ENCODE measurements at places on chromosomes 16 and 17. TPM values are rescaled to one million over a fixed set of nuclear protein-coding genes. Genes with fewer than 3 reads are reported as not detected.

DNA sequence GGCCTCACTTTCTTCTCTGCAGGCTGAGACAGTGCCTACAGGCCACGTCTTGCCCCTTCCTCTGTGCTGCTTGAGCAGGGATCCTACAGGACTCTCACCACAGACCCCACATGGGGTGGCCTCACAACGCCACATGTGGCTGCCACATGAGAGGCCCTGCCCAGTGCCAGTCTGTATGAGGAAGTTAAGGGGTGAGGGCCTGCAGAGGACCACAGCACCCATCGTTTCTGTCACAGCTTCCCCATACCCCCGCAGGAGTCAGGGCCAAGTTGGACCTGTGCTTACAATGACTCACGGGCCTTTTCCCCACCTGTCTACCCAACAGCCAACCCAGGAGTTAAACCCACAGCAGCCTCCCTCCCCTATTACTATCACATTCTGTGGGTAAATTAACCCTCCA lies 2.9 kb upstream of the GSDMB start:
- no peak for DNase-seq

GRCh38 chr17:62981933-62982332 lies 15.9 kb downstream of the TANC2 start:
- peak; percentile 66 for DNase-seq

GRCh38 chr16:51565184-51565583 lies 414.1 kb upstream of the SALL1 start:
- DNase-seq: no peak

DNA sequence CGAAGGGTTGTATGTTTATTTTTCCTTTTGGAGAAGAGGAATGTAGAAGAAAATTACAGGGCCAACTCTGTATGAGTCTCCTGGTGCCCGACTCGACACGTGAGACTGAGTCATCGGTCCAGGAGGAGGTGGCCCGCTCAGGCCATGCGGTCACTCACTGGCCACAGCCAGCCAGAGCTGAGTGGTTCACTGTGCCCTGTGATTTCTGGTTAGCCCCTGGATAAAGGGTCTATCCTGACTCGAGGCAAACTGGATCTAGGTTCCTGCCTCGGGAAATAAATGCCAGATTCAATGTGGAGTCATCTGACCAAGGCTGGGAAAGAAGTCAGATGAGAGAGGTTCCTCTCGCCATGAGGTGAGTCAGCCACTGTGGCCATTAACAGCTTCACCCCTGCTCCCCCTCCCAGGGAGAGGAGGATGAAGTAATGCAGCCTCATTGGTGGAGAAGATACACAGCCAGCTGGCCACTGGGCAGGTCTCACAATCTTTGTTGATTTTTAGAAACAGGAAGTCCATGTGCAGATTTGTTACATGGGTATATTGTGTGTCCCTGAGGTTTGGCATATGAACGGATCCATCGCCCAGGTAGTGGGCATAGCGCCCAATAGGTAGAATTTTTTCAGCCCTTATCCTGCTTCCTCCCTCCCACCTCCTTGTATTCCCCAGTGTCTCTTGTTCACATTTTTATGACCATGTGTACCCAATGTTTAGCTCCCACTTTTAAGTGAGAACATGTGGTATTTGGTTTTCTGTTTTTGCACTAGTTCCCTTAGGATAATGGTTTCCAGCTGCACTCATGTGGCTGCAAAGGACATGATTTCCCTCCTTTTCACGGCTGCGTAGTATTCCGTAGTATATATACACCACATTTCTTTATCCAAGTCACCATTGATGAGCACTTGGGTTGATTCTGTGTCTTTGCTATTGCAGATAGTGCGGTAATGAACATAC lies 21.7 kb upstream of the USP36 start:
- peak; percentile 96 for DNase-seq

DNA sequence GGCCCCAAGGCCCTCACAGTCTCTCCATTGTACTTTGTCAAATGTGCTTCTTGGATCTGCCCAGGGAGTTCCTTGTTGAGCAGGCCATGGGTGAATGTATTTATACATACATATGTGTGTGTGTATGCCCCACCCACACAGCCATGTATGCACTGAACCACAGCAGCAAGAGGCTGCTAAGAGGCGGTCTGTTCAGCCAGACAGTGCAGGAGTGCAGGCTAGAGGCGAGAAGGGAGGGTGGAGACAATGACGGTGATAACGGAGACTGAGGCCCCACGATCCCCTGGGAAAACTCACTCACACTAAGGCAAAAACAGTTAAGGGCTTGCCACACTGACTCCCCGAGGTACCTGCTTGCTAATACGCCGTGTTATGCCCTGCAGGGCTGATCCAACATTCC lies 151.0 kb upstream of the CDC42EP4 start:
- DNase-seq: no peak

DNA sequence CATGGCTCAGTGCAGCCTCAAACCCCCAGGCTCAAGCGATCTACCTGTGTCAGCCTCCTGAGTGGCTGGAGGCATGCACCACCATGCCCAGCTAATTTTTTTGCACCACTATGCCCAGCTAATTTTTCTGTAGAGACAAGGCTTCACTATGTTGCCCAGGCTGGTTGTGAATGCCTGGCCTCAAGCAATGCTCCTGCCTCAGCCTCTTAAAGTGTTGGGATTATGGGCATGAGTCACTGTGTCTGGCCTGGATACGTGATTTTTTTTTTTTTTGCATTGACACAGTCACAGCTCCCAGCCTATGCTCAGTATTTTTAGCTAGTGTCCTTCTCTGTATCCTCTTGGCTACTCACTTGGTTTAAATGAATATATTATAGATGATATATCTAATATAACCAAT lies 377.0 kb upstream of the TNRC6C start:
- no peak for DNase-seq

- no peak for DNase-seq
Observed at GRCh38 chr17:68057531-68057952, 22.0 kb downstream of the KPNA2 start.

DNA sequence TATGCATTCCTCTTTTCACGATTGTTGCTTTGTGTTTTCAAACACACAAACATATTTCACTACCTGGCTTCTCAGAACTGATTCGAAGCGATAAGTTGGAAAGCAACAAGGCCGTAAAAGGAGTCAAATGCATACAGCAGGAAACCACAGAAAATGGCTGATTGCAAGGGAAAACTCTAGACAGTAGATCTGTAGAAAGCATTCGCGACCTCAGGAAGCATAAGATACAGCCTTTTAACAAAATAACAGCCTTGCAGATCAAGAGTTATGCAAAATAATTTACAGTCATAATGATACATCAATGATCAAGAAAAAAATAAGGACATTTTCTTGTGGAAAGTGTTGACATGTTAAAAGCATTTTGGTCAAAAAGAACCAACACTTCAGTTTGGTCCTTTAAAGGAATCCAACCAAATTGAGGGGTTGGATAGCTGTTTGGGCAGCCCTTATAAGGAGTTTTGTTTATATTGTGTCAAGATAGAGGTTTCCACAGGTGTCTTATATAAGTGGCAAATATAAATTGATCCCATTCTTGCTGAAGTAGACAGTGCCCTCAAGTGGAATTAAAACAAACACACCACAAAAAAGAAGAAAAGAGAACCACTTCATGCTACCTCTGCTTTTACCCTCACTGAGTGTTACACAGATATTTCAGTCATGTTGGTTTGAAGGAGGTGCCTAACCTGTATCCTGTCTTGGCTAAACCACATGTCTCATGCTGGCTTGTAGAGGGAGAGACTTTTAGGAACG lies 5.5 kb downstream of the CYLD start:
- DNase-seq: peak; percentile 24

- DNase-seq: peak; percentile 95
Observed at GRCh38 chr17:3845621-3846436, at the start of gene NCBP3. NCBP3 (minus strand) TSS chr17:3846246; CDS start chr17:3846223, 23 bp downstream.

- DNase-seq: no peak
Observed at GRCh38 chr16:72481419-72481818, 309.5 kb upstream of the PMFBP1 start.

DNA sequence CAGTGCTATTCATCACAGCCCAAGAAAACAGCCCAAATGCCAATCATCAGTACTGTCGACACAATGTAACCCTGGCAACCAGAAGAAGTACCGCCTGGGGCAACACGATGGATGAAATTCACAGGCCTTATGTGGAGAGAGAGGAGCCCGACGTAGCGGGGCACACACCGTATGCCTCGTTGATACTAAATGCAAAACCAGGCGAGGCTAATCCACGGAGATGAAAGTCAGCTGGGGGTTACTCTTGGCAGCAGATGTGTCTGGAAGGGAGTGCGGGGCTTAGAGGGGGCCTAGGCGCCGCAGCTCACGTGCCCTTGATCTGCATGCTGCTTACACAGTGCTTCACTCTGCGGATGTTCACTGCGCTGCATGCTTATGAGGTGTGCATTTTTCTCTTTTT lies 29.8 kb downstream of the ITGAE start:
- no peak for DNase-seq

- no peak for DNase-seq
Observed at GRCh38 chr16:54361246-54361645, 74.7 kb upstream of the IRX3 start.

DNA sequence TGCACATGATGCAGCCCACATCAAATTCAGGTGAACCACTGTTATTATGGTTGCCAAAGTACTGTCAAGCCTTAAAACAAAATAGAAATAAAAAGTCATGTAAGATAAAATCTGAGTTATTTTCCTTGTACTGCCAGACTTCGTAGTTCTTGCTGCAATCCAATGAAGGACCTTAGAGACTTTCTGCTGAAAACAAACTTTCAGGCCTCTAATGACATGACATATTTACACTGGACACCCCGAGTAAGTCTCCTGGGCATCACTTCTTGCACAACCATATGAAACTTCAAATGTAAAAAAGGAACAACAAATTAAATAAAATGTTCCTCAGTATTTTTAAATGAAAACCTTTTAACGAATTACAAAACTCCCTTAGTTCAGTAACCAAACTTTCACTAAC lies 66.7 kb downstream of the TOX3 start:
- no peak for DNase-seq

DNA sequence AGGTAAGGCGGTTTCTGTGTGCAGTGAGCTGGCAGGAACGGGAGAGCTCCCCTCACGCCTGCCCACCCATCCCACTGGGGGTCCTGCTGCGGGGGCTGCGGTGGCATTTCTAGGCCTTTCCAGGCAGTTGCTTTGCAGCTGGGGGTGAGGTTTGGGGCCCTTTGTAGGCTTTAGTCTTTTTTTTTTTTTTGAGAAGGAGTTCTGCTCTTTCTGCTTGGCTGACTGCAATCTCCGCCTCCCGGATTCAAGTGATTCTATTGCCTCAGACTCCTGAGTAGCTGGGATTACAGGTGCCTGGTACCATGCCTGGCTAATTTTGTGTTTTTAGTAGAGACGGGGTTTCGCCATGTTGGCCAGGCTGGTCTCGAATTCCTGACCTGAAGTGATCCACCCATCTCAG lies 11.1 kb downstream of the TSC2 start:
- DNase-seq: no peak

DNA sequence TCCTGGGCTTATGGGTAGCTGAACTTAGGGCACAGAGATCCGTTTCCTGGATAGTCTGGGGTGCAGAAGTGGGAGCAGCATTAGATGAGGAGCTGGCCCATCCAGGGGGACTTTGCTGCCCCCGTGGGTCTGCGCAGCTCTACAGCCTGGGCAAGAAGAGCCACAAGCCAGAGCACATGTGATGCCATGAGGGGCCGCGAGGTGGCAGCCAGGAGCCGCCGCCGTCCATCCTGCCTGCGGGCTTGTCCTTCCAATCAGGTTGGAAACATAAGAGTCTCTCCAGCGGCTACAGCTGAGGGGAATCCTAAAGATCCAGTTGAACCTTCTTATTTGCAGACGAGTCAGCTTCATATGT lies 21.9 kb downstream of the C1QTNF1 start:
- DNase-seq: peak; percentile 74

DNA sequence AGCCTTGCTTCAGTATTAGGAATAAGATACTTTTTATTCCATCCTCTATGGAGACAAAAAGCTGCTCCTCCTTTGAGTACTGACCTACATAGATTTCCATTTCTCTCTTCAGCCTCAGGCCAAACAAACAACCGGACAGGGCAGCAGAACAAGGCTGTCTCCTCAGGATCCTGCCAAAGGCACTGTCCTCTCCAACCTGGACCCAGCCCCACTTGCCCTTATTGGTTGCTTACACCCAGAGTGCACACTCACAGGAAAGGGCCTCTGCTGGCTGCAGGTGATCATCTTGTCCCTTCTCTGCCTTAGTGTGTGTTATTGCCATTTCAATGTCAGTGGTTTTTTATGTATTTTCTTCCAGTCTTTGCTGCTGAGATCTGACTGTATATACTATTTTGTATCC lies 26.6 kb downstream of the LIG3 start:
- no peak for DNase-seq

DNA sequence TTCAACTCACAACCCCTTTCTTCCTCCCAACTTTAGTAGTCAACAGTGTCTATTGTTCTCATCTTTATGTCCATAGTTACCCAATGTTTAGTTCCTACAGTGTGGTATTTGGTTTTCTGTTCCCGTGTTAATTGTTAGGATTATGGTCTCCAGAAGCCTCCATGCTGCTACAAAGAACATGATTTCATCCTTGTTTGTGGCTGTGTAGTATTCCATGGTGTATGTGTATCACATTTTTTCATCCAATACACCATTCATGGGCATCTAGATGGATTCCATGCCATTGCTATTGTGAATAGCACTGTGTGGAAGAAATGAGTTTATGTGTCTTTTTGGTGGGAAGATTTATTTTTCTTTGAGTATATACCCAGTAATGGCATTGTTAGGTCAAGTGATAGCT lies 420.3 kb downstream of the XYLT1 start:
- DNase-seq: no peak

- peak; percentile 29 for DNase-seq
Observed at GRCh38 chr16:4693956-4694641, 737 bp downstream of the NUDT16L1 start.

DNA sequence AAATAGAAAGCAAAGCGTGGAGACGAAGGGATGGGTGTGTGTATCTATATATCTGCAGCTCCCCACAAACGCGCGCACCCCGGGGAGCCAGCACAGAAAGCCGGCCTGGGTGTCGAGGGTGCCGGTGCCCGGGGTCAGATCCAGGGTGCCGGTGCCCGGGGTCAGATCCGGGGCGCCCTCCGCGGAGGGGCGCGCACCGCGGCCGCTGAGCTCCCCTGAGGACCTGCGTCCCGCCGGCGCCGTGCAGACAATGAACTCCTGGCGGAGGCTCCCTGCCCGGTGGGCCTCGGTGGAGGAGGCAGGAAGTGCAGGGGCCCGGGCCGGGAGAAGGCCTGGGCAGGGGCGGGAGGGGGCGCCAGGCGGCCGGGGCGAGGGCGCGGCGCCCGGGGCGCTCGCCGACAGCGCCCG lies 1.1 kb downstream of the ZNF423 start:
- no peak for DNase-seq

GRCh38 chr17:32357615-32358014 lies 7.7 kb downstream of the ZNF207 start:
- no peak for DNase-seq

The SLC16A6 gene
- 1.0 TPM for total RNA-seq

The RHOT1 gene
- total RNA-seq: 26.6 TPM

The KCNJ18 gene
- not detected for total RNA-seq

The TOX3 gene
- total RNA-seq: not detected

The NT5C3B gene
- 57.8 TPM for total RNA-seq

The ALDH3A1 gene
- total RNA-seq: under 0.01 TPM

The RNF213 gene
- 63.0 TPM for total RNA-seq
